Fibroblast of skin of left quadriceps (primary cell): ENCODE measurements at places on chromosomes 1 and 21.

DNA sequence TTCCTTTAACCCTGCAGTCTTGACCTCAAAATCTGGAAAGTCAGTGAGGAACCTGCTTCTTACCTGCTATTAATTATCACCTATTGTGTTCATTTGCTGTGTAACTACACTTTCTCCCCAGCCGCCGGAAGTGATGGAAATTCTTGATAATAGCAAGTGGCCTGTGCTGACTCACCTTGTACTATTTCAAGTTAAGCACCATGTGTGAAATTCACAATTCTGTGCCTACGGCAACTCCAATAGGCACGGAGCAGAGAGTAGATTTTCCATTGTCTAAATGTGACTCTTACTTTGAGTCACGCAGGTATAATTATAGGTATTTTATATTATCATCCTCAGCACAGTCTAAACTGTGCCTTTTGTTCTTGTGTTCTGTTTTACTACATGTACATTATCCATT, 466.8 kb downstream of the KIF26B start:
- DNase-seq = no peak

DNA sequence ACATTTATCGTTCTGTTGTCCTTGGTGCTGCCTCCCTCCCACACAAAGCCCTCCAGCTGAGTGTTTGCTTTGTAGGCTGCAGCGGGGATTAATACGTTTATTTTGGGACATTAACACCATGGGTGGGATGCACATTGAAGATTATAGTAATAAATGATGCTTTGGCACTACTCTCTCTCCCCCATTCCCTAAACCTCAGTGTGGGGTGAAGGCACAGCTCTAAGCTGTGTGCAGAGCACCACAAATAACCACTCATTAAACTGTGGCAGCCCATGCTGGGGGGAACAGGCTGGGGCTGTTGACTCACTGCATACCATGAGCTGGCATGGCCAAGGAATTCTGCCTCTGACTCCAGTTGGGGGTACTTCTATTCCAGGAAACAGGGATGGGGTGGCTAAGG, 7.7 kb downstream of the PCP4L1 start:
- no peak for DNase-seq

- no peak for DNase-seq
Observed at GRCh38 chr1:210310562-210311153, 18.0 kb upstream of the HHAT start.

- no peak for DNase-seq
Observed at GRCh38 chr1:38331496-38332210, 285.1 kb upstream of the POU3F1 start.

DNA sequence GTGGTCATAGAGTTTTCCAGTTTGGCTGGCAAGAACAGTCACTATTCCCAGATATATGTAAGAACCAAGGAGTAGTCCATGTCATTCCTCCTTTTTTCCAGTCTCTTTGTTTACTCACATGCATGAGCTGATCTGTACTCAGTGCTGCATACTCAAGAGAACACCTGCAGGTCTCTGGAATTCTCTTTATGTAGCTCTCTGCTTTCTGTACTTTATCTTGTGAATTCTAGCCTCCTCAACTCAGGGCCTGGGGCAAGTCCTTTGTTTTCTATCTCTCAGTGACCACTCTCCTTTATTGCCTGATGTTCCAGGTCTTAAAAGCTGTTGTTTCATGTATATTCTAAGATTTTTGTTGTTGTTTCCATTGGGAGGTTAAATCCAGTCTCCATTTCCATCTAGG, 478.9 kb downstream of the DPYD start:
- no peak for DNase-seq

DNA sequence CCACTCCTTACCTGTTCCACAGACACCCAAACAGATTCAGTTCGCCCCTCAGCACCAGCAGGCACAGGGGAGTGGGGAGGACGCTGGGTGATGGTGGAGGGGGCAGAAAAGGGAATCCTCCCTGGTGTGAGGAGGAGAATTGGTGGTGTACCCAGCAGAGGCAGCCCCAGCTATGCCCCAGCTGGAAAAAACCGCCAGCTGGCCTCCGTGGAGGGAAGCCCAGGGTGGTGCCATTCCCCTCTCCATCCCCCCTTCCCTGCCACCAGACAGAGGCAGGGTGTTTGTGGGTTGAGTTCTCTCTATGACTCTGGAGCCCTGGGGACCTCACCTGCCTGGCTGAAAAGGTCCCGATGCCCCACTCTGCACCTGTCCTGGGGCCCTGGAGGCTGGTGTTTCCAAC, 27.9 kb downstream of the OPTC start:
- DNase-seq = no peak
